CD4-positive, alpha-beta memory T cell (primary cell): ENCODE measurements at places on chromosomes 6 and 20.

- DNase-seq = no peak
Observed at GRCh38 chr20:11799281-11799684, 118.4 kb upstream of the BTBD3 start.

- no peak for DNase-seq
Observed at GRCh38 chr6:470051-470900, 78.7 kb downstream of the IRF4 start.

- DNase-seq = no peak
Observed at GRCh38 chr20:37219751-37220668, 40.7 kb upstream of the MROH8 start.

GRCh38 chr6:109609737-109610136, 81.3 kb downstream of the AK9 start:
- no peak for DNase-seq

DNA sequence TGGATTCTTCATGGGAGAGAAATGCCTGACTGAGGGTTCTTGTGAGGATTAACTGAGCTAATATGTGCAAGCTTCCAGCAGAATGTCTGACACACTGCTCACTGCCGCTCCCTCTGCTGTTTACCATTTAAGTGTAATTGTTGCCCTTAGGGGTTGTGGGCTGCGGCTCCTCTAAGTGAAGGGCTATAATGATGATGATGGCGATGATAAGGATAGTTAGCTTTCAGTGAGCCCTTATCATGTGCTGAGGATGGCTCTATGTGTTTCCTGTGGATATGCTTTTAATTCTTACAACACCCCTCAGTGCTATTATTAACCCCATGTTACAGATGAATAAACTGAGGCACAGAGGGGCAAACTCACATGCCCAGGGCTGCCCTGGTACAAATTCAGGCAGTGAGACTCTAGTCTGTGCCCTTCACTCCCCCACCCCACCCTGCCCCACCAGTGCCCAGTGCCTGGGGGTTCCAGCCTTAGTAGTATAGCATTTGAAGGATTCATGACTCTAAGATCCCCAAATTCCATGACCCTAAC, 33.4 kb downstream of the TGM2 start:
- no peak for DNase-seq

DNA sequence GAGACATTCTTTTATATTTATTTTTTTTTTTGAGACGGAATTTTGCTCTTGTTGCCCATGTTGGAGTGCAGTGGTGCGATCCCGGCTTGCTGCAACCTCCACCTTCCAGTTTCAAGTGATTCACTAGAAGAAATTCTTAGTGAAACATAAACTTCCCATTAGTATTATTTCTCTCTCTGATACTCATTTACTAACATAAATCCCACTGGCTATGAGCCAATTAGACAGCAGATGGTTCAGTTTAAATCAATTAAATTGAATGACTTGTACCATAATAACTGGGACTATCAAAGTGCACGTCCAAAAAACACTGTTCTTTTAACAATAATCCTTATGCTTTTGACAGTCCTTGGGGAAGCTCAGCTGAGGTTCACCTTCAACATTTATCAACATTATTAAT, 111.2 kb upstream of the PTCHD4 start:
- no peak for DNase-seq
